ENCODE measurements at places on chromosomes 6 and 20.
A peak's percentile ranks its signal among the peaks of the same experiment; 100 is the strongest.

DNA sequence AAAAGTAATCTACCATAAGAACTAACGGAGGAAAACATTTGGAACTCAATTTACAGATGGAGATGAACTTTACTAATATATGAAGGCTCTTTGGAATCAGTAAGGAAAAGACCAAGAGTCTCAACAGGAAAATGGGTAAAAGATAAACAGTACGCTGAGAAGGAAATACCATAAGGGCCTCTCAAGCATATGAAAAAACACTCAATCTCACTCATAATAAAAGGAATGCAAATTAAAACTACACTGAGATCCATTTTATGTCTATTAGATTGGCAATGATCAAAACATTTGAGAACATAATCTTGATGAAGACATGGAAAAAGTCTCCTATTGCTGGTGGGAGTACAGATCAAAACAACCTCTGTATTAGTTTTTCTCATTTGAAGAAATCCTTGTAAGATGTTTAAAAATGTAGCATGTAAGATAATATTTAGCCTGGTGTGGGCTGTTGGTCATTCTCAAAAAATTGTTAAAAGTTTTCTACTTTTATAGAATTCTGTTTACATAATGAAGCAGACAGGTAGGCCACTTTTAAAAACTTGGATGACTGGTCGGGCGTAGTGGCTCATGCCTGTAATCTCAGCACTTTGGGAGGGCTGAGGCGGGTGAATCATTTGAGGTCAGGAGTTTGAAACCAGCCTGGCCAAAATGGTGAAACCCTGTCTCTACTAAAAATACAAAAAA, 14.5 kb downstream of the REV3L start:
- no peak for DNase-seq

DNA sequence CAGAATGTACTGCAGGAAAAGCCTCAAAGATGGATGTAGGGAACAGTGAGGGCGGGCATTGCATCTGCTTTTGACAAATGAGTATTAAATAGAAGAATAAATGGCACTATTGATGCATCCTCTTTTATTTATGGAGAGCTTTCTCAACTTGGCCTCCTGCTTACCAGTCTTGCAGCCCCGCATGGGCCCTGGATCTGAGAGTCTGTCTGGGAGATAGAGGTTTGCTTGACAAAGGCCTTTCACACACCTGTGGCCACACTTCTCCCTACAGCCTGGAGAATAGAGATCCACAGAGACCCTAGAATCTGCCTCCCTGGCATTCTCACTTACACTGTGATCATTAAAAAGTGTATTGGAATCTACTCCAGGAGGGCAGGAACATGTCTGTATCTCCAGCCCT, 203.8 kb upstream of the CDH4 start:
- DNase-seq: no peak

DNA sequence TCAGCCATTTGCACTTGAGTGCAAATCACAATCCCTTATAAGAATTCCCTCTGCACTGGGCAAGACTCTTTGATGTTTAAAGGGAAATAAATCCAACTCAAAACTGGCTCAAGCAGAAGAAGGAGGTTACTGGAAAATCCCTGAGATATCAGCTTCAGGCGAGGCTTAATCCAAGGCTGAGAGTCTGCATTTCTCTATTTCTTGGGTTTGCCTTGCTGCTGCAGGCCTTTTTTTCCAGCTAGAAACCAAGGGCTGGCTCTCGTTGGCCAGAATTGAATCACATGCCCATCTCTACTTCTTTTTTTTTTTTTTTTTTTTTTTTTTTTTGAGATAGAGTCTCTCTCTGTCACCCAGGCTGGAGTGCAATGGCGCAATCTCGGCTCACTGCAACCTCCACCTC, 11.7 kb downstream of the HCK start:
- no peak for DNase-seq

GRCh38 chr6:43579171-43579570, 3.2 kb downstream of the POLH start:
- DNase-seq: no peak

DNA sequence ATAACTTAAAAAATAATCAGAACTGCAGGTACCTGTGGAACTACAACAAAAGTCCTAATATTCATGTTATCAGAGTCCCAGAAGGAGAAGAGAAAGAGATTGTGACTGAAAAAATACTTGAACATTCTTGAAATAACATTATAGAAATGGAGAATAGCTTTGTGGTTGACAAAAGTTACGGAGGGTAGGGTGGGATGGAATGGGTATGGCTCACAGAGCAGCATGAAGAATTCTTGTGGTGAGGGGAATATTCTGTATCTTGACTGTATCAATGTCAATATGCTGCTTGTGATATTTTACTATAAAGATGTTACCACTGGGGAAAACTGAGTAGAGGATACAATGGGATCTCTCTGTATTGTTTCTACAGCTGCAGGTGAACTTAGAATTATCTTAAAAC, 122.5 kb downstream of the DST start:
- DNase-seq: no peak

GRCh38 chr6:7973584-7973983, 63.0 kb upstream of the TXNDC5 start:
- no peak for DNase-seq

DNA sequence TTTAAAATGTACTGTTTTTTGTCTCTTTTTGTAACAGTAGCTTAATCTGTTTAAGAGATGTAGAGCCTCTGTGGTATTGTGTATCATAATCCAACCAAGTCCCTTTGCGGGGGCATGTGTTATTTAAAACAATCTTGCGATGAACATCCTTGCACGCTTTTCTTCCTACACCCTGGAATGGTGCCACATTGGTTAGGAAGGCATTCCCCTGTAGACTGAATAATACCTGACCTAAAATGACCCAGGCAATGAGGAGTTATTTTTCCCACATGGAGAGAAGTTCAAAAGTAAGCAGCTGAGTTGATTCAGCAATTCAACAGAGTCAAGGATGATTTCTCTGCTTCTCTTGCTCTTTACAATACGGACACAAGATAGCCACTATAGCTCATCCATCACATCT, 142.0 kb upstream of the PMEPA1 start:
- DNase-seq: no peak

GRCh38 chr6:149284904-149285303, 32.6 kb upstream of the TAB2 start:
- DNase-seq: no peak

- DNase-seq: no peak
These were observed 114.4 kb upstream of the MLN start for GRCh38 chr6:33918175-33918695.

- no peak for DNase-seq
These were observed 8.2 kb upstream of the PXDC1 start for GRCh38 chr6:3759646-3760232.

DNA sequence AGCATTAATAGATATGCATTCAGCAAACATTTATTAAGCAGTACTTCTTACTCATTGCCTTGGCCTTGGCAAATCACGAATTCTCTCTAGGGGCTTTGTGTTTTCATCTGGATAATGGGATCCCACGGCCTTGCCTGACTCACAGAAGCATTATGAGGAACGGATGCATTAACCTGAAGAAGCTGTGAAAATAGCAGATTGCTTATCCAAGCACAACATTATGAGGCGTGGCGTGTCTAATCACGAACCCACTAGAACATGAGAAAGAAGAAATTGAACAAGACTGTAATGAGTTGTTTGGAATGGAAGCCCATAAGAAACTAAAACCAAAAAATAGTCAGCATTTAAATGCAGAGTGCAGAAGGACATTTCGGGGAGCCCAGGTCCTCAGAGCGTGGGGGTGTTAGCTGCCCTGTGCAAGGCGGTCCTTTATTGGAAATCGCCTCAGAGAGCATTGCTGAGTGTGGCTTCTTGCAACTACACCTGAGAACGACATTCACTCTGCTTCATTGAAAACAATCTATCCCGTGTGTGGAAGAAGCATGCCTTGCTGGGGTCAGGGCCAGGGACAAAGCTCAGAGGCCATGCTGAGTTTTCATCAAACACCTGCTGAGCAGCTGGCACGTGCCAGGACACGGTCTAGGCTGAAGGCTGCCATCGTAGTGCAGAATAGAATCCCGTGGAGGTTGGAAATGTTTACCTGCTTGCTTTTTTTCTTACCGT, 179.9 kb downstream of the ZDHHC14 start:
- no peak for DNase-seq

GRCh38 chr20:5696011-5696559, 54.1 kb upstream of the SHLD1 start:
- no peak for DNase-seq

DNA sequence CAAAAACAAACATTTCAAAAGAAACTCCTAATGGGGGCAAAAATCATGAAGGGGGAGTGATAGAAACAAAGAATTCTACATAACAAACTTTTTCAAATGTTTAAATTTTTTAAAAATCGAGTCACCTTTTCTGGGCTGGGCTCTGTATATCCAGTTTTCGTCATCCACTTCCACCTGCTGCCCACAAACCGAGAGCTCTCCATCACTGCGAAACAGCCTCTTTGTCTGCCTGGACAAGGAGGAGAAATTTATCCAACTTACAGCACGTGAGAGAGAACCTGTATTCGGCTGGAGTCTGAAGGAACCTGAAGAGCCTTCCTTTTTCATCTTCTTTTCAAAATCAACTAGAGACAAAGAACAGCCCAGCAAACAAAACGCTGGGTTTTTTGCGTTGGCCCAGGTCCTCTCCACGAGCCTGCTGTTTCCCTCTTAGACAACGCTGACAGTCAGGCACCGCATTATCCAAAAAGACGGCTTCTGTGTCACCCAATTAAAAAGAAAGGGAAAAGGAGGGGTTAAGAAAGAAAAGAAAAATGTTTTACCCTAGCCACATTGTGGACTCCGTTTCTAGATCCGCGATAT, 72.4 kb upstream of the NHSL1 start:
- no peak for DNase-seq

DNA sequence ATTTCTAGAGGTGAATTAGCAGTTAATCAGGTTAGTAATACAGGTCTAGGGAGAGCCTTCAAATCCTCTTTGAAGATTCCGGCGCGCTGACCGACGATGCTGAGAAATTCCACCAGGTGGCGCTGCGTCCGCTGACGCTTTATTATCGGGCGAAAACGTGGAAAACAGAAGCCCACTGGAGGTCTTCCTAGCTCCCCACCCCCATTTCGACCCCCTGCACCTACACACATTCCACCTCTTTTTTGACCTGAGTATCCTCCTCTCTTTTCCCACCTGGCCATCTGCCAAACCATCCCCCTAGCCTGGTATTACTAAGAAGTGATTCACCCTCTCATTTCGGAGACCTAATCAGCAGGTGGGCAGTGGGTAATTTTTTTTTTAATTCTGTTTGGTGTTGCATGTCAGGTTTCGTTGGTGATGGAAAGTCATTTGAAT, 65.4 kb upstream of the RIN2 start:
- peak; percentile 21 for DNase-seq

DNA sequence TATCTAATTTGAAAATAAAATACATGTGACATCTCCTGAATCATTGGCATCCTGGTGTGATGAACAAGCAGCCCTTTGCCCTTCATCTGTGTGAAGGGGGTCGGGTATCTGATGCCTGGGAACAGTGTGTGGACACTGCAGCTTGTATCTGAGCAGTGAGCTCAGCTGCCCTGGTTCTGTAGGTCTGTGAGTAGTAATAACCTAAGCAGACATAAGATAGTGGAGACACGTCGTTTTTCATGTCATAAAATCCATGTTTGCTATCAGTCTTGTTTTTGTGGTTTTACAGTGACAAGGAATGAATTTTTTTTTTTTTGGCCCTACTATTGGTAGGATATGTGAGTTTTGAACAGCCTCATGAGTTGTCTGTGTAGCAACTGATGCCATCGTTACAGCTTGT, 133.0 kb downstream of the JARID2 start:
- DNase-seq: no peak

- no peak for DNase-seq
These were observed 110.4 kb downstream of the BANF2 start for GRCh38 chr20:17810062-17810631.

DNA sequence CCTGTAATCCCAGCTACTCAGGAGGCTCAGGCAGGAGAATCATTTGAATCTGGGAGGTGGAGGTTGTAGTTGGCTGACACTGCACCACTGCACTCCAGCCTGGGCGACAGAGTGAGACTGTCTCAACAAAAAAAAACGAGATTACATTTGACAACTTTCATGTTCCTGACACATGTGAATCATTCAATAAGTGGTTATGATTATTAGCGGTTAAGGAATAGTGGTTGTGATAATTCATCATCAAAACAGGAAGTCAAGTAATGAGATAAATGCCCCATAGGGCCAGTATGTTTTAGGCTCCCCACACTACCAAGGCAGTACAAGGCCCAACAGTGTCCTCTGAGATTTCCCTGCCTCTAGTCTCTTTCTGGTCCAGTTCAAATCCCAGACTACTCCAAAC, 2.5 kb downstream of the HDDC2 start:
- DNase-seq: no peak

GRCh38 chr6:166173281-166173951, 5.8 kb upstream of the TBXT start:
- no peak for DNase-seq

DNA sequence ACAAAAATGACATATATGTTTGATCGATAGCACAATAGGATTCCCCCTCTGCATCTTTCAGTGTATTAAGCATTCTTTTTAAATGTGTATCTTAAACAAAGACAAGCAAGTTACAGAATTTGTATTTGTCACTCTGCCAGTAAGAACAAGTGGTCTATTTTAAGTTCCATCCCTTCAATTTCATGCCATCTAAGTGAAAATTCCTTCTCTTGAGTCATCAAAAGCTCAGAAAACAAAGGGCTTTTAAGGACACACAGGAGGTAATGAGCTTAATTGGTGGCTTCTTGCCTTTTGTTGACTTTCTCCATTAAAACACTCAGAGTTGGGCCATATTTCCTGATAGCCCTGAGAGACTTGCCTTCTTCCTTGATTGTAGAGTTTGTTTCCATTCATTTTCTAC, 547.8 kb downstream of the TENT5A start:
- no peak for DNase-seq

DNA sequence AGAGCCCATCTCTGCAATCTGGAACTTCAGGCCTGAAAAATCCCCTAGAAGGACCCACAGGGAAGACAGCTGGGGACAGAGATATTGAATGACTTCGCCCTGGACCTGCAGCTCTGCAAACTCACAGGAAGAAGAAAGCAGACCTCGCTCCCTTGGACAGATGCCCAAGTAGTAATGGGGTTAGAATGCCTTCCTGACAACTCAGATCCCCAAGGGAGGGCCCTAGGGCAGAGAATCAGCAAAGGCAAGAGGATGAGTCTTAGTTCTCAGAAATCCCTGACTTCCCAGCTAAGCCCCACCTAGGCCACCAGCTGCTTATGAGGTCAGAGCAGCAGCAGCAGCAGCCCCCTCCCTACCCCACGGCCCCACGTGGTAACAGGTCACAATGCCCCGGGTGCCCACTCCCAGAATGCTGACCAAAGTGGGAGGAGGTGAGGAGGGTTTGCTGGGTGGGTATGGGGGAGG, at the start of gene C20orf141:
Gene C20orf141, plus strand, starts transcription at position 401 of the 465 bp plus-strand sequence. CDS start 198 bp downstream, outside the sequence.
- no peak for DNase-seq

- DNase-seq: no peak
These were observed 725.7 kb upstream of the FLRT3 start for GRCh38 chr20:15063081-15063480.

- DNase-seq: no peak
These were observed 108.8 kb downstream of the PPP1R14C start for GRCh38 chr6:150251566-150252186.

- DNase-seq: no peak
These were observed 420.1 kb upstream of the SULF2 start for GRCh38 chr20:48205281-48205782.

All from activated CD4-positive, alpha-beta T cell treated with anti-CD3 and anti-CD28 coated beads, Interleukin-2, amount 50 U/mL, for 24 hours (primary cell).